Nephron progenitor cell (in vitro differentiated cells): ENCODE measurements at places on chromosomes 7 and 10.

DNA sequence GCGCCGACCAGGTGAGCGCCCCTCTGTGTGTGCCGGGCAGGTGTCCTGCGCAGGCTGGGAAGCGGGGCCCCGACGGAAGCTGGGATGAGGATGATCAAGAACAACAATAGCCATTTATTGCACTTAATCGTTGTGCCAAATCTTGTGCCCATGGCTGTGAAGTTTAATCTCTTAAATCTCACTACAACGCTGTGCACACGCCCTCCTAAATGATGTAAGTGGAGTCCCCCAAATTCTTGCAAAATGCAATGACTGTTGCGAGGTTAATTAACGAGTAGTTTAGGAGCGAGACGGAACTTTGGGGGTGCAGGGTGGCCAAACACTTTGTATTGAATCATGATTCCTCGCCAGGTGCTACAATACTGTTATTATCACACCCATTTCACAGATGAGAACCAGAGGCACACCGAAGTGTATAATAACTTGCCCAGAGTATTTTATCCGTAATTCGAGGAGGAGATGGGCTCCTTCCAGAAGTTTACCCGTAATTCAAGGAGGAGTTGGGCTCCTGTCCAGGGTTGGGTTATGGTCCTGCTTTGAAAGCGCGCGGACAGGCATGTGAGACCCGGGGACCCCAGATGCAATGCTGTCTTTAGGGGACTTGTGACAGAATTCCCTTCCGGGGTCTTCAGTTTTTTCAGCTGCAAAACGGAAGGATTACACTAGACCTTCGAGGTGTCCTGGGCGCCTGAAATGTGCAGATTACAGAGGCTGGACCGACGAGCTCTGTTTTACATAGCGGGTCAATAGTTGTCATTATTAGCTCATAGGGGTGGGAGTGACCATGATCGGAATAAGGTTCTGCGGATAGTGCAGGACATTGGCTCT, 1.0 kb downstream of the FFAR4 start:
- DNase-seq, result no peak

GRCh38 chr10:87667493-87667892, 7.8 kb downstream of the PAPSS2 start:
- DNase-seq, result no peak

- DNase-seq, result no peak
These were observed 289.6 kb downstream of the POM121L12 start for GRCh38 chr7:53325061-53325460.

DNA sequence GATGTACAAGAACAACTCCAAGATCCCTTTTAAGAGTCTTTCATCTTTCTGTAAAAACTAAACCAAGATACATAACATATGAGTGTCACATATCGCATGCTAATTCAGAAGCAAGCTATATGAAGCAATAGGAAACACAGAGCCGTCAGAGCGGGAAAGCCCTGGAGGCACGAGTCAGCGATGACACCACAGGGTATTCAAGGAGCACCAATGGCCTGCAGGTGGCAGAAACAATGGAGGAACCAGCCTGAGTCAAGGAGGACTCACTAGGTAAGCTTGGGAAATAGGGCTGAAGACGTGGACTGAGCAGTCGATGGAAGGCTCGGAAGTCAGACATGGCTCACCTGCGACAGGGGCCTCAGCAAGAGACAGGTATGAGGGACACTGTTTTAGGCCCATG, 214.4 kb downstream of the FAM107B start:
- DNase-seq, result no peak

- no peak for DNase-seq
These were observed 68.1 kb downstream of the VSTM4 start for GRCh38 chr10:49047128-49047639.

DNA sequence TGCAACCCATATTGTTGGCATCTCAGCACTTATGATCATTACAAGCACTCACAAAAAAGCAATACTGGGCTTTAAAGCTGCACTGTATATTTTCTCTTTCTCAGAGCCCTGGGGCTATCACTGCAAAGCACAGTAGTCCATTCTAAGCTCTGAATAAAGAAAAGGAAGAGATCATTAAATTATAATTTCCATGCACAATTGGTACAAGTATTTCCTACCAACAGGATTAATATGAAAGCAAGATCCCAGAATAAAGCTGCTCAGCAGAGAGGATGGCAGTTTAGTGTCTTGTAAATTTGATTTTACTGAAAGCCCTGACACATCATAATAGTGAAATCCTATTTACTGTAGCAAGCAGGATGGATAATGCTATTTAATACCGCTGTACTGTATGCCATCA, 205.3 kb downstream of the CHCHD3 start:
- no peak for DNase-seq

GRCh38 chr7:101969997-101970585, 152.7 kb downstream of the CUX1 start:
- no peak for DNase-seq

DNA sequence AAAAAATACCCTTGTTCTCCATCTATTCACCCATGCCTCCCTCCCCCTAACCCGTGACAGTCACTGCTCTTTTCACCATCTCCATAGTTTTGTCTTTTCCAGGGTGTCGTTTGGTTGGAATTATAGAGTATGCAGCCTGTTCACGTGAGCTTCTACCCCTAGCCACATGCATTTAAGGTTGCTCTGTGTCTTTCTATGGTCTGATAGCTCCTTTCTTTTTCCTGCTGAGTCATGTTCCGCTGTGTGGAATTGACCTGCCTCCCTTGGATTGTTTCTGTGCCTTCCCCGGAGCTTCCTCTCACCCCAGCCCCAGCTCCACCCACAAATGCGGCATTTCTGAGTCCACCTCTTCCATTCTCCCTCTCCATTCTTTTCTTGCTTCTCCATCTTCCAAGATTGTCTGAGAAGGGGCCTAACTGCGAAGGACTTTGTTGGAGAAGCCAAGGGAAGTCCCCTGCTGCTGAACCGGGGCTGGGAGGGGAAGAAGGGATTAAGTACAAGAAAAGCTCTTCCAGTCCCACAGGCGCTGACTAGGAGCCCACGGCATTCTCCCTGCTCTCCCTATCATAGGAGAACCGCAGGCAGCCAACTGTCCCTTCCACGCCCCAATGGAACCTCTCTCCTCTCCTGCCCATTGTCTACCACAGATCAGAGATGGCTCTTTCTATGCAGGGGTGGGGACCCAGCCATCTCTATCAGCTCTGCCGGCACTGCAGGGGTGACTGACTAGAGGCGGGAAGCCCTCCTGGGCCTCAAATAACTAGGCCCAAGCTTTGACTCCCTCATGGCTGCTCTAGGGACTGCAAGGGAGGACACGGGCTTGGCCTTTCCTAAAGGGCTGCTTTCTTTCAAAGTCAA, 87.5 kb upstream of the ANLN start:
- no peak for DNase-seq

- DNase-seq, result peak; percentile 11
These were observed 15.8 kb downstream of the MACC1 start for GRCh38 chr7:20201380-20201779.

GRCh38 chr10:30542895-30543288, 86.7 kb downstream of the LYZL2 start:
- DNase-seq, result no peak

- no peak for DNase-seq
These were observed 252.3 kb downstream of the CXCL12 start for GRCh38 chr10:44132361-44133289.

DNA sequence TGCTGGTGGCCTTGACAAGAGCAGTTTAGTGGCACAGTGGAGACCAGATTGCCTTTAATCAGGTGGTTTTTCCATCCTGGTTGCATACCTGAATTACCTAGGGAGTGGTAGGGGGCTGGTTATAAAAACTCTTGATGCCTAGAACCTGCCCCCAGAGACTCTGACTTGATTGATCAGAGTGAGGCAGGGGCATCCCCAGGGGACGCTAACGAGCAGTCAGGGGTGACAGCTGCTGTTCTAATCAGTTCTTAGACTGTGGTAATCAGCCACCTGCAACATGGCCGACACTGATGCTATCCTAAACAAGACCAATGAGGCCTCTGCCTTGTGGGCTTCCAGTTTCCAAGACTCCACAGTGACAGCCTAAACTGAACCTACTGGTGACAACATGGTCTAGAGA, 2.0 kb upstream of the OPALIN start:
- DNase-seq, result no peak

DNA sequence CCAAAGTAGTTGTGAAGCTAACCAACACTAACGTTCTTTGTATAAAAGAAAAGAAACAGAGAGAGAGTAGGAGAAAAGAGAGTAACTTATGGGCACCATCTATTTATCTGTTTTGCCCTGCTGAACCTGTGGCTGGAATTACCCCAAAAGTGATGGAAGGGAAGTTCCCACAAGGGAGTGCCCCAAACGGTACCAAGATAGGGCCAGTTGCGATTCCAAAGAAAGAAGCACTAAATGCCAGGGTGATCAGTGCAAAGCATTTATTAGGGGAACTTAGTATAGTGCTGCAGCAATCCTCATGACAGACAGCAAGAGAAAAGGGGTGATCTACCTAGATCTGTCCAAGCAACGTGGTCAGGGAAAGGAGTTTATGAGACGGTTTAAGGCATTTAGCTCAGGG, 190.2 kb downstream of the SORCS3 start:
- DNase-seq, result no peak

DNA sequence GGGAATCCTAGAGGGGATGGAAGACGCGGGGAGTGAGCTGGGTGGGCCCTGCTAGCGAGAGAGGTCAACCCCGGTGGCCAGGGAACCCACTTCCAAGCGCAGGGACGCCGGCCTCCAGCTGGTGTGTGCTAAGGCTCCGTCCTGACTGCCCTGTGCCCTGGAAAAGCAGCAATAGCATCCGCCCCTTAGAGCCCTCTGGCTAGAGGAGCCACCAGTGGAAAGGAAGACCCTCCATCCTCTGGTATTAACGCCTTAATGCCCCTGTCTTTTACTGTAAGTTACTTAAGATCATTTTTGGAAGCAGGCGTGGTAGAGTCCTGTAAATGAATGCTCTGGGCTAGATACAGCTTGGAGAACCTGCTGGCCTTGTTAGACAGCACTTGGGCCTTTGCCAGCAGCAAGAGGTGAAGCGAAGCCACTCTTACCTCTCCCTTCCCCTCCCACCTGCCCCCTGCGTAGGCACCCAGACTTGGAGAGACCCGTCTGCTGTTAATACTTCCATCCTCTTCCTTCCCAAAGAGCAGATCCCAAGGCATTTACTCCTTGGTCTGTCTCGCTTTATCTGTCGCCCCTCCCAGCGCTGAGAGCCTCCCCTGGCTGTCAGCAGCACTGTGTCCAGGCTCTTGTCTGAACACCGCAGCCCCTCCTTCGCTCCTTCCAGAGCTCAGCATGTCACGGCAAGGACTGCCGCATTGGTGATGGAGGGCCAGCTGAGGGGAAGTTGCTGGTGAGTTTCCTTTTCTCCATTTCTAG, 4.6 kb downstream of the REPIN1 start:
- DNase-seq, result no peak

DNA sequence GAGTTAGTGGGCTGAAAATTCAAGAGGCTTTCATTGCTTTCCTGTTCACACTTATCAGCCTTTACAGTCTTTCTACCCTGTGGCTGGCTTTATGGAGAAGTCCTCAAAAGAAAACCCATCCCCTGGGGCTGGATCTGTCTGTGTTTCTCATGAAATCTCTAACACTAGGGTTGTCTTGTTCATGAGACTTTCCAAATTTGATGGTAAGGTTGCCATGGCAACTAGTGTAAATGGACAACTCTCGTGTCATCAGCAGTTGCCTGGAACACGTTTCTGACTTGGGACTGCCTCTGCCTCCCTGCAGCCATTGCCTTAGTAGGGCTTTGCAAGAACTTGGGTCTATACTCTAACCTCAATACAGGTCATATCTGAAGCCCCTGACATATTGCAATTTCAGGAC, 35.8 kb upstream of the PLPP4 start:
- DNase-seq, result no peak

- no peak for DNase-seq
These were observed 694.4 kb upstream of the C7orf33 start for GRCh38 chr7:147896121-147896520.

DNA sequence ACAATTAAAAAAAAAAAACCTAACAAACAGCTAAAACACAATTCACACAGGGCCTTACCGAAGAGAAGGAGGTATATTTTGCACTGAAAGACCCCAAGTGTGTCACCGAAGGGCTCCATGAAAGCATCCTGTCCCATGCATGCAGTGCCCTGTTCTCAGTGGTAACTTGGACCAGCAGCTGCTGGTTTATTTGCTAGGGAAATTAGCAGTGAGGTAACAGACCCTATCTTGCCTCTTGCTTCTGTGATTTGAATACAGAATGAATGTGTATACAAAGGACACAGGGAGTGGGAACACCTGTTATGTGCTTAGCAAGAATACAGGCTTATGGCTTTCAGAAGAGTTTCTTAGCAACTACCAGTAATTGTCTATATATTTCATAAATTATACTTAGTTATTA, at the start of gene HEPACAM2:
Gene HEPACAM2, minus strand, starts transcription at position 160 of the 400 bp plus-strand sequence.
- DNase-seq, result no peak

DNA sequence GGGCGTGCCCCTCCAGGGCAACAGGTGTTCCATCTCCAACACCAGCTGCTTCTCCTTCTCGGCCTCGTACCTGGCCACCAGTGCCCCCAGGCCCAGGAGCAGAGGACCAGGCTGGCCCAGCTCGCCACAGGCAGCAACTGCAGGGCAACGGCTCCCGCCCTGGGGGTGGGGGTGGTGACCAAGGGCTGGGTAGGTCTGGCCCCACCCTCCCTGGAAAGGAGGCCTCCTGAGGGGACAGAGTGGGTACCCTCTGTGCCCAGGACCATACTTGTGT, 22.1 kb upstream of the DRGX start:
- DNase-seq, result no peak

DNA sequence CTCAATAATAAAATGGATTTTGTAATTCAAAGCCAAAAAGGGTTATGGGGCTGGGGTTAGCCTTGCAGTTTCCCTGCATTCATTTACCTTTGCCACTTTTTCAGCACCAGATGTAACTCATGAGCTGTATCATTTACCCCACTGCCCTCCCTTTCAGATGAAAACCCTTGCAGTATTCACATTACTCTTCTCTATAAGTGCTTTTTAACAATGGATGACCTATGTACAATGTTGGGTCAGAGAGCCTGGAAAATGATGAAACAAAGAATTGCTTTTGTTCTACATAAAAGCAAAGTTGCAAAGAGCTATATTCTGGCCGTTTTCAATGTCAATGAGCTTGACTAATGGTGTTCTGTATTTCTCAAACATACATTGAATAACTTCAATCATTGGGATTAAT, 189.7 kb downstream of the TMEM26 start:
- DNase-seq, result no peak

DNA sequence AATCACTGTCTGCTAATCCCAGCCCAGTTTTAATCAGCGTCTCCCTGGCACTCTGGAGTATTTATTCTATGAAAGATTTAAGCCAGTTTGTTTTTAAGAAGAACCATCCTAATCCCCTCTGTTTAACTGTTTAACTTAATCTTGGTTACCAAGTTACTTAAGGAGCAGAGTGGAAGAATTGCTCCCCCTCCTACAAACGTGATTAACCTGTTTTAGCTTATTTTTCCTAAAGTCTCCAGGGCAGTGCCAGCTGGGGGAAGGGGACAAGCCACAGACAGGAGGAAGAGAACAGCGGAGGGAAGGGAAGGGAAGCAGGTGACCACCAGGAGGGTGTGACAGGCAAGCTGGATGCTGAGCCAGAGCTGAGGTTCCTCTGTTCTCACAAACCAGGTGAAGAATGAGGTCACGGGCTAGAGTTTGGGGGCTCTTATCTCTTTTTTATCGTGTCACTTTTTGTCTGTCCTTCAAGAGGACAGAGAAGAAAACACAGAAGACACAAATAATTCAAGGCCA, 1.7 kb downstream of the SLC13A4 start:
- no peak for DNase-seq
